ENCODE measurements at places on chromosomes 13 and 19. TPM values are rescaled to one million over a fixed set of nuclear protein-coding genes. Genes with fewer than 3 reads are reported as not detected.

CELF5 gene
- total RNA-seq: not detected

DNA sequence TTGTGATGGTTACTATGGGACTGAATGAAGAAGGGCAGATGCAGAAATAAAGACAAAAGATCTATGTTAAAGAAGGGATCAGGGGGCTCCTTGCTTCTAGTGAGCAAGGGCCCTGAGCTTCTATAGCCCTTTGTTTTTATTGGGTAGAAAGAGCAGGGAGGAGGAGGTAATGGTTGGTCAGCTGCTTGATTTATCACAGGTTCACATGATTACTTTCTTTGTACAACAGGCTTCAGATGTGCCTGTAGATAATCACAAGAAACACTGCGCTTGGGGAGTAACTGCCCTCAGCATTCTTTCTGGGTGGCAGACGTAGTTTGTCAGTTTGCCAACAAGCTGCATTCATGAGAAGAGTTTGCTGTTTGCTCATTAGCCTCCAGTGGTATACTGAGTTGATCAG is 4.8 kb upstream of the ZNF439 start:
- H3K27me3 ChIP-seq: no peaks in the 10 kb centered on the region
- H3K27ac ChIP-seq: no peak overlapping the region
- no peak for DNase-seq

DNA sequence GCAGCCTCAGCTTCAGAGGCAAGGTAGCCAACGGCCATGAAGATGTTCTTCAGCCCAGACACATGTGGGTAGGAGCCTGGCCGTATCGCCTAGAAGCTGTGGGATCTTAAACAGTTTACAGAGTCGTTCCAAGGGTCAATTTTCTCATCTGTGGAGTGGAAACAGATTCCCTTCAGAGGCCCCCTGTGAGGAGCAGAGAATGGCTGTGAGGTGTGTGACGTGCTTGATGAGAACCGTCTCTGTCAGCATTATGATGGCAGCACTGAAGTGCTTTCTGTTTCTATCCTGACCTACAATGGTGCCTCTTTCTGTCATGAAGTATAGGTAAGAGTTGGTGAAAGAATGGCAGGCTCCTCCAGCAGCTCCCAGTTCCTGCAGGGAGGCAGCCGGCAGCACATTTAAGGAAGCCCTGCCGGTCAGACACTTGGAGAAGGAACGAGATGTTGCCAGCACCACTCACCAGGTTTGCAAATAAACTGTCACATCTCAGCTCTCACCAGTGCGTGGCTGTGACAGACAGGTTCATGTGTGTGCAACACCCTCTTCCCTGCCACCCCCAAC is 277.3 kb downstream of the FOXO1 start:
- H3K36me3 ChIP-seq: no peaks in the 10 kb centered on the region
- no peak for DNase-seq
- no peak overlapping the region for H3K4me3 ChIP-seq

DNA sequence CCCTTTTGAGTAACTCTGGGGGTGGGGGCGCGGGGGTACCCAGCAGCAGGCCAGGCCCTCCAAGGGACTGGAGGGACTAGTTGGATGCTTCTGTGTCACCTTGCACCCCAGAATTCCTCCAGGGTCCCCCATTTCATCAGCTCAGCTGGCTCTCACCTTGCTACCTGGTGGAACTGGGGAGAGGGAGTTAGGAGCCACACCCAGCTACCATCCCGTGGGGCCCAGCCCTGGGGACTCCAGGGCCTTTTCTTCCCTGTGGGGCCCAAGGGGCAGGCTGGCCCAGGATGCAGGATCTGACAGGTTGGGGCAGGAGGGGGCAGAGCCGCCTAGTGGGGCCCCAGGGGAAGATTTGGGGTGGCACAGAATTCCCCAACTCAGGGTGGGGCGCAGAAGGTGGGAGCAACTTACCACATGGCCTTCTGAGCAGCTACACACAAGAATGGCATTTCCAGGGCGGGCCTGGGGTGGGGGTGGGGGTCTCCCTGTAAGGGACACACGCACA is 32.8 kb upstream of the NANOS3 start:
- H3K4me3 ChIP-seq: no peak overlapping the region
- H3K36me3 ChIP-seq: no peaks in the 10 kb centered on the region
- H3K27me3 ChIP-seq: no peaks in the 10 kb centered on the region
- H3K27ac ChIP-seq: peak overlapping the region; percentile 96
- no peak for DNase-seq

DNA sequence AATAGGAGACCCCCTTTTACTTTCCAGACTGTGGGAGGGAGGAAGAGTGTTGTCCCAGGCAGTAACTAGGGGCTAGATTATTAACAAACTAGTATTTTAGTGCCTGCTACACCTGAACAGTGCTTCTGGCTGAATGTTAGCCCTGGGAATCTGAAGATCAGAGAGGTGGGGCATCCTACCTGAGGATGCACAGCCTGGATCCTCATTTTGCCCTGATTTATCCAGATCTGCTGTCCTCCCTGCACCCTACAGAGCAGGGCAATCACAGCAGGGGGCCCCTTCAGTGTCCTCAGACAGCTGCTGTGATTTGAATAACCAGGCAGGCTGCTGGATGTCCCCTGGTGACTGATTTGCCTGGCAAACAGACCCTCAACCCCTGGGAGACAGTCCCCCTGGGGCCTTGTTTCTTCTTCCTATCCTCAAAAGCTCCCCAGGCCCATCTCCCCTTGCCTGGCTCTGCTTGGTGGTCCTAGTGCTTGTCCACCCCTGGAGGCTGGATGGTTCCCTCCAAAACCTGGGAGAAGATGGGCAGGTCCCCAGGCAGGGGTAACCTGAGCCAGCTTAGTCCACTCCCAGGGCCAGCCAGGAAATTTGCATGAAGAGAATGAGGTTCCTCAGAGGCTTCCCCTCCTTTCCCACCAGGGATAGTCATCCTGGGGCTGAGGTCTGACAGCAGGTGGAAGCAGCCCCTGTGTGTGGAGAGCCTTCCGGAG is at the start of gene OVOL3:
Gene OVOL3 (plus strand): TSS at position 657 of the 713 bp plus-strand sequence. CDS start 60 bp downstream, outside the sequence.
- H3K27me3 ChIP-seq: no peaks in the 10 kb centered on the region
- H3K4me1 ChIP-seq: peaks cover 9% of the 10 kb centered on the region
- peaks cover 3% of the 10 kb centered on the region for H3K36me3 ChIP-seq
- H3K4me3 ChIP-seq: no peak within 1 kb of the TSS
- H3K27ac ChIP-seq: no peak within 1 kb of the TSS
- DNase-seq: no peak

DNA sequence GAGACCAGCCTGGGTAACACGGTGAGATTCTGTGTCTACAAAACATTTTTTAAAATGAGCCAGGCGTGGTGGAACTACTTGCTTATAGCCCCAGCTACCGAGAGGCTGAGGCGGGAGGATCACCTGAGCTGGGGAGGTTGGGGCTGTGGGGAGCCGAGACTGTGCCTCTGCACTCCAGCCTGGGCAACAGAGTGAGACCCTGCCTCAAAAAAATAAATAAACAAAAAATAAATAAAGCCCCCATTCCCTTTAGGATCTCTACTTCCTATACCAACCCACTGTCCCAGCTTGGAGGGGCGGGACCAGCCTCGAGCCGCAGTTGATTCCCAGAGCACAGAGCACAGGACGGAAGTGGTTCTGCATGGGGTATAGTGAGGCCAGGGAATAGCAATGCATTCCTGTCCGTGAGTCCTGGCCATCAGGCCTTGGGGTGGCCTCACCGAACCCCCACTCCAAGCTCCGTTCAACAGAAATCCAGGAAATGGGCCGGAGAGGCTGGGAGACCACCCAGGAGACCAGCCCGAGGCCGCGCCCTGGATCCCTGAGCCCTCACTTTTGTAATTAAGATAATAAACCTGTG is 4.9 kb upstream of the PTBP1 start:
- peak overlapping the region; percentile 64 for H3K27ac ChIP-seq
- no peaks in the 10 kb centered on the region for H3K36me3 ChIP-seq
- no peak for DNase-seq
- H3K4me1 ChIP-seq: peaks cover 16% of the 10 kb centered on the region

DNA sequence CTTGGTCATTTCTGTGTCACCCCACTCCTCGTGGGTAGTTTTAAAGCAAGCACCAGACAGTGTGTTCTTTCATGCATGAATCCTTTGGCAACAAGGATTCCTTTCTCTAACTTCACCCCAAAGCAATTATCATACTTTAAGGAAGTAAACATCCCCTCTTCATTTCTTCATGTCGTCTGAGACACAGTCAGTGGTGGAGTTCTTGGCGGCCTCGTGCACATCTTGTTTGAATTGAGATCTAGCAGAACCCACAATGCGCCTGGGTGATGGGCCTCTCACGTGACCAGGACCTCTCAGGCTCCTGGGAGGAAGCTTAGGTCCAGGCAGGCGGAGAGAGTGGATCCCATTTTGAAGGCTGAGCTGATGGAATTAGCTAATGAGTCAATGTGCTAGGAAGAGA is 2.6 kb downstream of the ACSBG2 start:
- H3K27ac ChIP-seq: no peak overlapping the region
- H3K36me3 ChIP-seq: no peaks in the 10 kb centered on the region
- H3K4me3 ChIP-seq: no peak overlapping the region
- DNase-seq: no peak
- H3K4me1 ChIP-seq: no peaks in the 10 kb centered on the region

DNA sequence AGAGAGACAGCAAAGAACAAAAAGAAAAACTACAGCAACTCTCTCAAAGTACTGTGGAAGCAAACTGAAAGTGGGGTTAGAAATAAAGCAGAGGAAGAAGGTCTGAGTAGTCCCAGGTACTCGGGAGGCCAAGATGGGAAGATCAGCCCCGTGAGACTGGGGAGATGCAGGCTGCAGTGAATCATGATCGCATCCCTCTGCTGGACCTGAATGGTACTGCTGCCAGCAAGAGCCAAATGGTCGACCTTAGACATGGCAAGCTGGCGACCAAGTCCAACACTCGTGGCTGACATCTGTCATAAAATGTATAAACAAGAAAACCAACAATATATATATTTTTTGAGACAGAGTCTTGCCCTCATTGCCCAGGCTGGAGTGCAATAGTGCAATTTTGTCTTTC is 33.7 kb upstream of the ZNF724 start:
- no peaks in the 10 kb centered on the region for H3K27me3 ChIP-seq
- H3K27ac ChIP-seq: no peak overlapping the region
- no peaks in the 10 kb centered on the region for H3K36me3 ChIP-seq
- DNase-seq: no peak
- no peaks in the 10 kb centered on the region for H3K4me1 ChIP-seq
- H3K4me3 ChIP-seq: no peak overlapping the region

- peak overlapping the region; percentile 26 for H3K27ac ChIP-seq
- DNase-seq: peak; percentile 64
- H3K4me3 ChIP-seq: no peak overlapping the region
- H3K27me3 ChIP-seq: no peaks in the 10 kb centered on the region
- H3K4me1 ChIP-seq: no peaks in the 10 kb centered on the region
Measured at GRCh38 chr13:35723053-35723461, 246.6 kb upstream of the MAB21L1 start.

DNA sequence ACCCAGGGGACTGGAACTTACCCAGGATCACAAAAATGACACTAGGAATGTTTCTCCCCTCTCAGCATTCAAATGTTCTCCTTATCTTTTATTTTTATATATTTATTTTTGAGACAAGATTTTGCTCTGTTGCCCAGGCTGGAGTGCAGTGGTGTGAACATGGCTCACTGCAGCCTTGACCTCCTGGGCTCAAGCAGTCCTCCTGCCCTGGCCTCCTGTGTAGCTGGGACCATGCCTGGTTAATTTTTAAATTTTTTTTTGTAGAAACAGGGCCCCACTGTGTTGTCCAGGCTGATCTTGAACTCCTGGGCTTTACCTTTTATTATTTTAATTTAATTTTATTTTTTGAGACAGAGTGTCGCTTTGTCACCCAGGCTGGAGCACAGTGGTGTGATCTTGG is 108.2 kb downstream of the PCCA start:
- H3K4me1 ChIP-seq: no peaks in the 10 kb centered on the region
- DNase-seq: no peak
- H3K4me3 ChIP-seq: no peak overlapping the region

DNA sequence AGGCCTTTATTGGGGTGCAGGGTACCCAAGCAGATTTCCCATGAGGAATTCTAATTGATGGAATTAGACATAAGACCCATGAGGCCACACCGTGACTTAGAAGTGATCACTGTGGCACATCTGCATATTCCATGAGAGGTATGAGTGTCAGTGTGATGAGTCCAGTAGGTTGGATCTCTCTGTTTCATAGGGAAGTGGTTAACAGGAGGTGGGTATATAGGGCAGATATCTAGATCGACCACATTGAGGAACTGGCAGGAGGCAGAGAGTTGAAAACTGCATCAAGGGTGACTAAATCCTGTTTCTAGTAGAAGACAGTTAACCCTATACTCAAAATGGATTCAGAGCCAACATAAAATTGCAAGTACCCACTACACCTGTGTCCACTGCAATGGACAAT is 68.6 kb upstream of the MIR17HG start:
- H3K4me3 ChIP-seq: no peak overlapping the region
- H3K36me3 ChIP-seq: no peaks in the 10 kb centered on the region
- H3K27ac ChIP-seq: no peak overlapping the region
- H3K4me1 ChIP-seq: no peaks in the 10 kb centered on the region

GRCh38 chr19:17420475-17420924 is 653 bp downstream of the MVB12A start:
- peak overlapping the region; percentile 82 for H3K27ac ChIP-seq
- H3K4me3 ChIP-seq: peak overlapping the region; percentile 74
- peaks cover under 1% of the 10 kb centered on the region for H3K27me3 ChIP-seq
- DNase-seq: peak; percentile 12
- no peaks in the 10 kb centered on the region for H3K4me1 ChIP-seq

DNA sequence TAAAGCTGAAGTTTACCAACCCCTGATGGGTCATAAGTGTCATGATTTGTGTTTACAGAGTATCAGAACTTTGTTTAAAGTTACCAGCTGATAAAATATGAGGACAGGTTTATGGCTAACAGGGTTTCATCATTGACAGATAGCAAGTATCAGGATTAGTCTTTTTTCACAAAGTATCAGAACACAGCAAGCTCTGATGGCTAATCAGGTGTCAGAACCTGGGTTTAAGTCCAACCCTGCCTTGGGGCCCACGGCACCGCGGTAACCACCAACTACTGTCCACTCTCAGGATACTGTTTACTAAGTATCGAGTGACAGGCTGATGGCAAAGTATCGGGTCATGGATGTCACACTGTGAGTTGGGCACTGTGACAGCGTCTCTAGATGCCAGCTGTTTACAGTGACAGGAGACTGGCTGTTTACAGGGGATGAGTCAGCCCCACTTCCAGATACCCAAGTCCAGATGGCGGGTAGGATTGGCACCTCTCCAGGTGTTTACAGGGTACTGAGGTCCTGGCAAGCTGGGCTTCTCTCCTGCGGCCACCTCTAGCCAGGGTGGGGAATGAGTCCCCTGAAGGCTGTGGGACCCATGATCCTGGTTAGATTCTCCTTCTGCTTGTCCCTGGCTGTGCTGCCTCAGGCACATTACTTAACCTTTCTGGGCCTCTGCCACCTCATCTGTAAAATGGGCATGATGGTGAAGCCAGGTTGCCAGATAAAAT is 21.8 kb downstream of the ARRDC2 start:
- H3K27ac ChIP-seq: no peak overlapping the region
- no peaks in the 10 kb centered on the region for H3K27me3 ChIP-seq
- no peaks in the 10 kb centered on the region for H3K4me1 ChIP-seq
- H3K4me3 ChIP-seq: no peak overlapping the region

- no peaks in the 10 kb centered on the region for H3K27me3 ChIP-seq
- peaks cover 15% of the 10 kb centered on the region for H3K4me1 ChIP-seq
- H3K27ac ChIP-seq: no peak overlapping the region
- DNase-seq: peak; percentile 86
- no peaks in the 10 kb centered on the region for H3K36me3 ChIP-seq
- peak overlapping the region; percentile 91 for H3K4me3 ChIP-seq
Measured at GRCh38 chr13:46551410-46552302, 1.3 kb upstream of the LRCH1 start.

- H3K4me1 ChIP-seq: no peaks in the 10 kb centered on the region
- H3K36me3 ChIP-seq: no peaks in the 10 kb centered on the region
- H3K27ac ChIP-seq: no peak overlapping the region
- DNase-seq: no peak
Measured at GRCh38 chr13:73872397-73872796, 261.8 kb downstream of the KLF12 start.

All from tibial nerve (tissue), 4 donors.